DND-41 (cell line): ENCODE measurements at places on chromosomes 5 and 9.

- DNase-seq: no peak
These were observed 103.5 kb downstream of the GLIS3 start for GRCh38 chr9:4196376-4196775.

GRCh38 chr5:74167206-74167929 is 473.2 kb downstream of the ENC1 start:
- DNase-seq: no peak

GRCh38 chr9:130868230-130868629 is 28.4 kb downstream of the QRFP start:
- no peak for DNase-seq

DNA sequence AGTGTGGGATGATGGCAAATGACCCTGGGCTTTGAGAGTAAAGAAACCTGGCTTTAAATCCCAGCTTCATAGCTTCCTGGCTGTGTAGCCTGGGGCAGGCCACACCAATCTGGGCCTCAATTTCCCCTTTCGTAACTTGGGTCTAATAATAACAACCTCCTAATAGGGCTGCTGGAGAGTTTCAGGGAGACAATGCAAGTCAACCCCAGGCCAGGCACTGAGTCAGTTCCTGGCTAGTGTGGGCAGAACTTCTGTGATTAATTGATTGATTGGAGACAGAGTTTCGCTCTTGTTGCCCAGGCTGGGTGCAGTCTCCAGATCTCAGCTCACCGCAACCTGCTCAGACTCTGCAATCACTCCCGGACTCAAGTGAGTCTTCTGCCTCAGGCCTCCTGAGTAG is 3.3 kb upstream of the SH2D3C start:
- no peak for DNase-seq

DNA sequence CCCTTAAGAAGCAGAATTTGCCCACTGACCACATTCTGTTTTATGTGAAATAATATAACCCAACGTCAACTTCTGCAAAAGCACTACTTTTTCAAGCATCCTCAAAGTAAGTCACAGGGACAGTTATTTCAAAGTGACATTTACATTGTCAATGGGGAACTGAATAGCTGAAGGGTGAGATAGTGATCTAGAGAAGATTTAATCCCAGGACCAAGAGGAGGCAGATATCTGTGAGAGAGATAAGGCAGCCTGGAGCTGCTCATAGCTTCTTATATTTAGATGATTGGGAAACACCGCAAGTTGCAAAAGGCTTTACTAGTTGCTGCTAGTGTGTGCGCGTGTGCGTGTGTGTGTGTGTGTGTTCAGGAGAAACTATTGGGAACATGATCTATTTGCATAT is 210.4 kb upstream of the RFX3 start:
- DNase-seq: no peak

GRCh38 chr9:109422641-109423040 is 75.5 kb downstream of the PTPN3 start:
- DNase-seq: no peak

- DNase-seq: no peak
These were observed 117.9 kb downstream of the MTX3 start for GRCh38 chr5:79873187-79873586.

DNA sequence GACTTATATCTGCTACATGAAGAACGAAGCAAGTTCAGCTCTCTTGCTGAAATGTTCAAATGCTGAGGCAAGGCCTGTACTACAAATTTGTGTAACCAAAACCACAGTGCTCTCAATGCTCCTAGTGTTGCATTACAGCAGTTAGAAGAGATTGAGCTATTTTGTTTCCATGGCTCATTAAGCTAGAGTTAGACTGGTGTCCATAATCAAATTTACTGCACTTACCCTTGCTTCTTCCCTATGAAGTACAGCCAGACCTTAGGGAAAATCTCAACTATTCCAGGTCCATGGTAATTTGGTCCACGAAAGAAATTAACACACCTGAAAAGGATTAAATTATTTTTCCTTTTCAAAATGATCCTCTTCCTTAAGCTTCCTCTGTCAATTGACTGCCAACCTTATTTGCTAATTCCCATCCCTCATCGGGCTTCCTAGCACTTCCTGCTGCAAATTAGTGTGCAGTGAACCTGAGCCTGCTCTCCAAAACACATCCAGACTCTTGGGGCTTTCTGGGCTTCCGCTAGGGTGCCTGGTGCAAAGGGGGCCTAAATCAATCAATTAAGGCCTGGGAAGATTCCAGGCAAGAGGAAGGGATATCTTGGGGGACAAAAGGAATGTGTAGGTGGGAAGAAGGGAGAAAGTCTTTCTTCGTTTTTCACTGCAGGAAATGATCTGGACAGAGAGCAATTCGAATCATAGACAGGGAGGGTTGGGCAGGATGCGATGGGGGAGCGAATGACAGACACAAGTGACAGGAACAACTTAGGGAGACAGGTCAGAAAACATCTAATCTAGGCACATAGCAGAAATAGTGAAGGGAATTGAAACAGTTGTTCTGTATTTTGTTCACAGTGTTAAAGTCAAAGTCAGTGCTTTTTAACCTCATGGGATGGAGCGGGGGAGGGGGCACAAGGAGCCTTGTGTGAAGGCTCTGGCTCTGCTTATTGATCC is 542.4 kb downstream of the RAB3C start:
- DNase-seq: no peak

- no peak for DNase-seq
These were observed 1.9 kb upstream of the ERBIN start for GRCh38 chr5:65924366-65925043.

- no peak for DNase-seq
These were observed 700.5 kb upstream of the ZNF608 start for GRCh38 chr5:125446986-125447385.

DNA sequence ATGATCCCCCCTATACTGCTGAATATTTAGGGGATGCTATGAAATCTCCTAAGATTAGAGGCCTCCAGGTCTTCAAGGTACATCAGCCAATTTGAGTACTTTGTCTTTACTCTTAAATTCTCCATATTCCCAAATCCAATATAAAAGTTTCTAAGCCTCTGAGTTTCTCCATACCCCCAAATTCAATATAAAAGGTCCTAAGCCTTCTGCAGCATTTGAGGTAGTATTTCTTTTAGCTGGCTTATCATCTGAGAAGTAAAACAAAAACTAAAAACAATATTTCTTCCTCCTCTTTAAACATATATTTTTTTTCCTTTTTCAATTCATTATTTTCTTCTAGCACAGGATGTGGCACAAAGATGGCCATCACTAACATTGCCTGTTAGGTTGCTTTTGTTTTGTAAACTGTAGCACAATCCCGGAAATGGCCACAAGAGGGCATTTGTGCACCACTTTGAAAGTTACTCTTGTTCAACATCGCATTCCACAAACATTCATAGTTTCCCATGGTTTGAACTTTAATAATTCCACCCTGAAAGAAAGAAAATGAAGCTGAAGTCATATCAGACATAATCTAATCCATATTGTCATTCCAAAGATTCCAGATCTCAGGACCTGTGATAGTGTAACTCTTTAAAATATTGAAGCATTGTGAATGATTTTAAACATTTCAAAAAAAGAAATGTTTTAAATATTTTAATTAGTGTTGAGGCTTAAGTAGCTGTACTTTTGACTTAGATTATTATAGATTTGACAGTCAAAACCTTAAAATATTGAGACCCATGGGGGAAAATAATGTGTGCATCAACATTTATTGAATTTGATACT is 21.0 kb upstream of the SCGB3A2 start:
- peak; percentile 49 for DNase-seq

- no peak for DNase-seq
These were observed 131.9 kb upstream of the LPCAT1 start for GRCh38 chr5:1655496-1656270.

DNA sequence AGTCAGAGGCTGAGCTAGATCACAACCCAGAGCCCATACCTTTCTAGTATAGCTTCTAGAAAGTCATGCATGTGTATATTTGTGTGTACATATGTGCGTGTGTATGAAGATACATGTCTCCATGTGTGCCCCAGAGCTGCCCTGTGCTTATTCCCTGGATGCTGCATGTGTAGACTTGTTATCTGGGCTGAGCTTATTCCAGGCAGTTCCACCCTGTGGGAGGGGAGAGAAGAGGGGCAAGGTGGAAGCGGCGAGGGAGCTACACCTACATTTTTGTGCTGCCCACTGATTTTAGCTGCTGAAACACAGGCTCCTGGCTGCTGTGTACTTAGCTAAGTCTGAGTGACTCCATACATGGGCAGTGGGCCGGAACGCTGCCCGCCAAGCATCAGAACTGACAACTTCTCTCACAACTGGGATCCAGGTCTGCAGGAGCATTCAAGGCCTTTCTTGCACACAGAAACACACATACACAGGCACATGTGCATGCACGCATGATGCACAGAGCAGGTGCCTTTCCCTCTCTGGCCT is 38.0 kb upstream of the XPA start:
- no peak for DNase-seq

DNA sequence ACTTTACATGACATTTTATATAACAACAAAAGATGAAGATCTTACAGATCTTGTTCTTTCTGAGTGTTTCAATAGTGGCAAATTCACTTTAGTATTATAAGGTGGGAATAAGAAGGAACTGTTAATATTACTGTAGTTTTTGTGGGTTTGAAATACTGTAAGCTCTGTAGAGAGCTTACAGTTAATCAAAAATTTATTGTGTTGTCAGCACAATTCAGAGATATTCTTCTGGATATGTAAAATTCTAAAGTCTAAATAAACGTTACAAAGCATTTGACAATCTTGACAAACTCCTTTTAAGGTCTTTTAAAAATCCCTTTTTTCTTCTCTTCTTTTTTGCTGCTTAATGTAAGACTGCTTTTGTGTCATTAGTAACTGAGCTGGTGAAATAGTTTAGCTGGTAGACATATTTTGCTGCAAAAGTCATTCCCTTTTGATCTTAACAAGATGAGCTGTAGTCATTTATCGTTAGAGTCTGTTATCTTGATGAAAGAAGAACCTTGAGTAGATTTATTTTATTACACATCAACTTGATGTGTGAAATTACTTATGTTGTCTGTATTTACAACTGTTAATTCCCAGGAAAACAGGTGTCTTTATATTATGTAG is 186.0 kb downstream of the WDR70 start:
- no peak for DNase-seq

DNA sequence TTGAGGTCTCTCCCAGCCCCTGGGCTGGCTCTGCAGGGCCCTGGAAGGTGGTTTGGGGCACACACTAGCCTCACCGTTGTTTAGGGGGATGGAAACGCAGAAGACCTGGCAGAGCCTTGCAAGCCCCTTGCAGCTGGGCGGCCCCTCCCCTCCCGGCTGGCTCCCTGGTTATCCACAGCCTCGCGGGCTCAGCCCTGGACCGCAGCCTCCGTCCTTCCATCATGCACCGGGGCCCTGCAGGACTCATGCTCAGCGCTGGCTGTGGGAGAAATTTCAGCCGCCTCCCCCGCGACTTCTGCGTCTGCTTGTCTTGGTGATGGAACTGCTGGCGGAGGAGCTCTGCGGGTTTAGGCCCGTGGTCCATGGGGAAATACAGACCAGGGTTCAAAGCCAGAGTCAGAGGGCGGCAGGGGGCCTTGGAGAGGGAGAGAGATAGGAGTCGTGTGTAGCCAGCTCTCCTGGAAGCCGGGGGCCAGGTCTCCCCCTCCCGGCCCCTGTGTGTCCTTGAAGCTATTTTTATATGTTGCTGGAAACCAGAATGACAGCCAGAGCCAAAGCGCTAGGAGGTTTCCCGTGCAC is 75.8 kb upstream of the IER5L start:
- no peak for DNase-seq

- DNase-seq: no peak
These were observed 431.2 kb downstream of the AGTPBP1 start for GRCh38 chr9:85310573-85310972.

DNA sequence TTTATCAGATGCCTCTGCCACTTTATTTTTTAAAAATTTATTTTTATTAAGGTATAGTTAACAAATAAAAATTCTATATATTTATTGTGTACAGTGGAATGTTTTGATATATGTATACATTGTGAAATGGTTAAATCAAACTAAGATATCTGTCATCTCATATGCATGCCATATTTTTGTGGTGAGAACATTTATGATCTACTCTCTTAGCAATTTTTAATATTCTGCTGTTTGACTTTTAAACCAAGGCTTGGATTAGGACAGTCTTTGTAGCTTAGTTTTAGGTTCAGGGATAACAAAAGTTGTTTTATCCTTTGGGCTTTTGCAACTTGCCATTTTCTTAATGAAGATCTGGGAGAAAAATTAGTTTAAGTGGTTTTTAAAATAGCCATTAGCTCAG is 46.0 kb upstream of the CDKN2B start:
- DNase-seq: no peak

DNA sequence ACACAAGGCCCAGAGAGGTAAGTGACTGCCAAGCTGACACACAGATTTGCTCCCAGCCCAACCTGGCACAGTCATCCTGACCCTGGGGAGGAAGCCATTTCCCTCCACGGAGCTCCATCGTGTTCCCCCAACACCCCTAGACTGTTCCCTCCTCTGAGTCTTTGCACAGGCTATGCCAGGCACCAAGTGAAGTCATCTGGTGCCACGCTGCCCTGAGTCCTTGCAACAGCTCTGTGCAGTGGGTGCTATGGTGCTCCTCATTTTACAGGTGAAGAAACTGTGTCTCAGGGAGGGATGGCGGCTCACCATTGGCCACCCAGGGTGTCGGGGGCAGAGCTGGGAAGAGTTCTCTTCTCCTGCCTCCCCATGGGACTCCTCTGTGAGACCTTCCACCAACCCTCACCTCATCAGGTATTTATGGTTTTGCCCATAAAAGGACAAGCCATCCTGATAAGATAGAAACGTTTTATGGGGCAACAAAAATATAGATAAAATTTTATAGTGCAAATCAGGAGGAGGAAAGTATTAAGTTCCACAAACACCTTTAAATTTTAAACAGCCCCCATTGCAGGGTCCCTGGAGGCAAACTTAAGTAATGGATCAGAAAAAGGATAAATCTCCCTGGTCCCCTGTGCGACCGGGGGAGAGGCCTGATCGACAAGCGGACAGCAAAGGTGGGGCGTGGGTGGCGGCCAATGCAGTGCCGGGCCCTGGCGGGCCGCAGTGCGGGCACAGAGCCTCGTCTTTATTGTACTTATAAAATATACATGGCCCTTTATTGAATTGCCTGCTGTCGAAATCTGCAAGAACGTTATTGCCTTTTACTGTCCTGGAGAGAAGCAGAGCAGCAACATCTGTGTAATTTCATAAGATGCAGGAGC is 50.2 kb upstream of the ZBTB43 start:
- no peak for DNase-seq

- no peak for DNase-seq
These were observed 73.8 kb downstream of the MED27 start for GRCh38 chr9:132005899-132006298.

GRCh38 chr9:123406691-123407216 is 50.8 kb downstream of the CRB2 start:
- no peak for DNase-seq
